ENCODE measurements at places on chromosomes 1 and 21. TPM values are rescaled to one million over a fixed set of nuclear protein-coding genes. Genes with fewer than 3 reads are reported as not detected.

GRCh38 chr1:54409156-54410142 lies 3.3 kb upstream of the SSBP3 start:
- no peak for DNase-seq

GRCh38 chr1:59523745-59524450 lies 227.0 kb downstream of the FGGY start:
- no peak for DNase-seq

DNA sequence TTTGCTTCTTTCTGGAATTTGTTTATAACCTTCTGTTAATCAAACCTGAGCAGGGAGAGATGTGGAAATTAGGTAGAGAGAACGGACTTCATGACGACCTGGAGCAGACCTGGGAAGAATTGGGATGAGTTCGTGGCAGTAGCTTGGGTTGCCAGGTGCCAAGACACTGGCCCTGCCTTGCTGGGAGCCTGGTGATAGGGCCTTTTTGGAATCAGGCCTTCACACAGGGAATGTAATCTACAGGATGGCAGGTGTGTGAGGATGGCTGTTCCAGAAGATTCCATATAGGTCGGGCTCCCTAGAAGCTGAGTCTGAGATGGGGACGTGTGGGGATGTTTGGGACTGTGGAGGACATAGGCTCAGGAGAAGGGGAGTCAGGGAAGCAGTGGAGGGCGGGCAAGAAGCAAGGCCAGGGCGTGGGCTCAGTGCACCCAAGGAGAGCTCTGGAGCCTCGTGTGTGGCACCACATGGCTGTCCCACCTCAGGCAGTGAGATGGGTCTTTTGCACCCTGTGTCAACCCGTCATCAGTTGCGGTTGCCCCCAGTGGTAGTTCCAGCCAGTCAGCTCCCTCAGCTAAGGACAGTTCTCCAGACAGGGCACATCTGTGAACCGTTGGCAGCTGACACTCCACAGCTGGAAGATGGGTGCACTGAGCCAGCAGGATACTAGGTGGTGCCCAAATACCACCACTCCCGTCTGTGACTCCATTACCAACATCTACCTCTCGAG lies 395.9 kb downstream of the MATN1 start:
- no peak for DNase-seq

DNA sequence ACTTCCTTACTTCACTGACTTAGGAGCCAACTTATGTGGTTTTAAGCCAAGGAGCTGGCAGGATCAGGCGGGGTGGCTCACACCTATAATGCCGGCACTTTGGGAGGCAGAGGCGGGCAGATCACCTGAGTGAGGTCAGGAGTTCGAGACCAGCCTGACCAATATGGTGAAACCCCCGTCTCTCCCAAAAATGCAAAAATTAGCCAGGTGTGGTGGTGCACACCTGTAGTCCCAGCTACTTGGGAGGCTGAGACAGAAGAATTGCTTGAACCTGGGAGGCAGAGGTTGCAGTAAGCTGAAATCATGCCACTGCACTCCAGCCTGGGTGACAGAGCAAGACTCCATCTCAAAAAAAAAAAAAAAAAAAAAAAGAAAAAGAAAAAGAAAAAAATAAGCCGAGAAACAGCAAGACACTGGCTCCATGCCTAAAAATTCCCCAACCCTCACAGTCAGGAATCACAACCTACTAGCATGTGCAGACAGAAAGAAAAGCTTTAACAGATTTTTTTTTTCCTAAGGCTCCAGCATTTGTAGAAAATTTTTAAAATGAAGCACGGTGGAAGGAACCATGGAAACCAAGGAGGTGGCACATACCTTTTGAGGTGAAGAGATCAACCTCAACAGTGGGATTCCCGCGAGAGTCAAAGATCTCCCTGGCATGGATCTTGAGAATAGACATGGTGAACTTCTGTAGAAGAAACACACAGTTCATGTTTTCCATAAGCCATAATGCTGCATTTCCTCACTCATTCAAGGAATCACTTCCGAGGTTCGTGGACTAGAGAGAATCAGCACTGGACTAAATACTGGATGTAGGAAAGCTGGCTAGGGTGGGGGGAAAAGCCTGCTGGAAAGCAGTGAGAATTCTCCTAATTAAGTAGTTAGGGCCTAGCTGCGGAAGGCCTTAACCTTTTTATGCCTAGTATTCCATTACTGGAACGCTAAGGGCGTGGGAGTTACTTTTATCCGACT lies 4.0 kb downstream of the ENO1 start:
- DNase-seq = no peak

DNA sequence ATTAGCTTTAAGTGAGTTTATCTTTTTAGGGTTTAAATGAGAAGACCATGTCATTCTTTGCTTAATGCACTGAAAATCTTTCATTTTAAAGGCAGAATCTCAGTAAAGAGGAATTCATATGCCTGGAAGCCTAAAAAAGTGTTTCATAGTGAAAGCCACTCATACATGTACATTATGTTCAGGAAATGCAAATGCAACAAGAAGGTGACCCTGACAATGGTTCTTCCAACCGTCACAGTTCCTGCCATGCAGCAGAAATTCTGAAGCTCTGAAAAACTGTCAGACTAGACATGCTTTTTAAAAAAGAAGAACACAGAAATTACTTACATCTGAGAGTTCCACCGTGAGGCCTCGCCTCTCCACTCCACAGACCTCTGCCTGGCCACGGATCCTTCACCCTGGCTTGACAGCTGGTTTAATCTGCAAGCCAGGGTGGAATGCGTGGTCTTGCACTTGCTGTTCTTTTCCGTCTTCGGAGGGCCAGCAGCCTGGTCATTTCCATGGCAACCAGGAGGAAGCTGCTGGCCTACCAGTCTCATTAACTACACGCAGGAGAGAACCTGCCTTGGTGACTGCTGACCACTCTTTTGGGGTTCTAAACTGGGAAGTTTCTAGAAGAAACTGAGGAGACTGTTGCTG lies 41.8 kb upstream of the PAXBP1 start:
- DNase-seq = no peak

GRCh38 chr21:36210779-36211659 lies 54.4 kb downstream of the DOP1B start:
- DNase-seq = no peak

- DNase-seq = no peak
Observed at GRCh38 chr1:220378571-220379302, 106.5 kb upstream of the RAB3GAP2 start.

- no peak for DNase-seq
Observed at GRCh38 chr1:33735624-33736023, 128.3 kb upstream of the HMGB4 start.

DNA sequence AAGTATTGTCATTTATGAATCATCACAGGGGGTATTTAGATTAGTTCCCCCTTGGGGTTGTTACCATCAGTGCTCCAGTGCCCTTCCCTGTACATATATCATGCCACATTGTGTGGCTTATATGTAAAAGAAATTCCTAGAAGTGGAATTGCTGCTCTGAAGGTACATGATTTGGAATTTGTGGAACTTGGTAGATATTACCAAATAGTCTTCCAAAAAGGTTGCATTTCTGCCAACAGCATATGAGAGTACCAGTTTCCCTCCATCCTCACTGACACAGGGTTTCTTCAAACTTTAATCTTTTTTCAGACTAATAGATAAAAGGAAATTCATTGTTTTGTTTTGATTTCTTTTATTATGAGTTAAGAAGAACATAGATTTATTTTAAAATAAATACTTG lies 41.3 kb downstream of the AKNAD1 start:
- DNase-seq = no peak

DNA sequence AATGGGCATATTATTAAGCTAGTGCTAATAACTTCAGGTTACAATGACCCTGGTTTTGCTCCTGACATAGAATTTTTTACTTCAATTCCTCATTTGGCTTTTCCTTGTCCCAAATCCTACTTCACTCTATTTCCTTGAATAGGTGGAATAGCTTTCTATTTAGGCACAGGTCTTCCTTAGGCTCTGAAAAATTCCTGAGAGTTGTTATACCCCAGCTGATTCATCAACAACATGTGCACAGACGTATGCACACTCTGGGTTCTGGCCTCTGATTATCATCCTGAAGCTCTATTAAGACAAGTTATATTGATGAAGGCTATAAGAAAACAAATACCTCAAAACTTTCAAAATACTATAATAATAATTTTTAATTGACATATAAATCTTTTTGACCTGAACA lies 172.4 kb downstream of the NTMT2 start:
- no peak for DNase-seq

GRCh38 chr1:189606795-189607476 lies 870.7 kb downstream of the BRINP3 start:
- no peak for DNase-seq

DNA sequence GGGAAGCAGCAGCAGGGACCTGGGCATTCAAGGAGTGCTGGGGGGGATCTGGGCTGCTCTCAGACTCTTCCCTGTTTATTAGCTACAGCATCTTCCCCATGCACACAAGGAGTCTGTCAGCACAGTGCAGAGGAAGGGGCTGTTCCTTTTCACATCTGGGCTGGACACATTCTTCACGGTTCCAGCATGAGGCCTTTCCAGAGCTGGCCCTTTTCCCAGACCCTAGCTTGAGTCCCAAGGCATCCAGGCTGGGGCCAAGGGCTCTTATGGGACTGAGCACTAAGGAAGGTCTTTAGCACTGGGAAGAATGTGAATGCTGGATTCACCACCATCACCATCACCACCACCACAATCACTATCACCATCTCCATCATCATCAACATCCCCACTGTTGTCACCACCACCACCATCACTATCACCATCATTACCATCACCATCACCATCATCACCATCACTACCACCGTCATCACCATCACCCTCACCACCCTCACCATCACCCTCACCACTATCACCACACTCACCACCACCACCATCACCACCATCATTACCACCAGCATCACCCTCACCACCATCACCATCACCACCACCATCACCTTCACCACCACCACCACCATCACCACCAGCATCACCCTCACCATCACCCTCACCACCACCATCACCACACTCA lies 28.4 kb downstream of the PARK7 start:
- no peak for DNase-seq

The CELA2A gene
- not detected for total RNA-seq

The TOMM40L gene
- total RNA-seq = 13.8 TPM

The RGS13 gene
- total RNA-seq = not detected

The KRTAP11-1 gene
- not detected for total RNA-seq

The SIM2 gene
- total RNA-seq = 0.34 TPM

The OR2G6 gene
- total RNA-seq = not detected

The SLC25A33 gene
- 12.8 TPM for total RNA-seq
